ENCODE measurements at places on chromosomes 3 and 15. TPM values are rescaled to one million over a fixed set of nuclear protein-coding genes. Genes with fewer than 3 reads are reported as not detected.

DNA sequence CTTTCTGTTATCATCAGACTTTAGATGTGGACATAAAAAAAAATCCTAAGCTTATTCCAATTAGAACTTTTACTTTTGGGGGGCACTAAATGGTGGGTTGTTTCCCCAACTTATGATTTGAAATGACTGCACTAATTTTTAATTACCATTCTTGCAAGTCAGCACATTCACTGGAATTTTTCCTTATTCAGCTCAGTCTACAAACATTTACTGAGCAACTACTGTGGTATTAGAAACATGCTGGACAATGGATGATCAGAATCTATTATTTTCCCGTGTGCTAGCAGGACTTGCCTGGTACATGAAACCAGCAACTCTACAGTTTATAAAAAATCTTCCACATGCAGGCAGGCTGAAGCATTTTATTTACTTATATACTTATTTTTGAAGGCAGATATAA, 273.6 kb downstream of the FOXP1 start:
- H3K27ac ChIP-seq: no peak overlapping the region
- no peaks in the 10 kb centered on the region for H3K36me3 ChIP-seq
- no peak overlapping the region for H3K4me3 ChIP-seq
- no peaks in the 10 kb centered on the region for H3K27me3 ChIP-seq

DNA sequence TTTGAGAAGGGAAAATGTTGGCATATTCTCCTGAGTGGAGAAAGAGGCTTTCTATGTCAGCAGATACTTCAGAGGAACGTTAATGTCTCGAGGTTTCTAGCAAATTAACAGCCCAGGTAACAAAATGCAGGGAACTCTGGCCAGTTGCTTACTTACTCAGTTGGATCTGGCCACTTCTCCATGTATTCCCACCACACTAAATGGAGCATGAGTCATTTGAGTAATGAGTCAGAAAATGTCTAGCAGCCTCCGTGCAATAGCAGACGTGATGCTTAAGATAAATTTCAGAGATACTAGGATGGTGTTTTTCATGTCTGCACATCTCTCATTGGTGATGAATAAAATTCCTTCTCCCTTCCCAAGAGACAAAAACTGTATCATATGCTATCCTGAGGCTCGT, 671.5 kb downstream of the FHIT start:
- no peak overlapping the region for H3K27ac ChIP-seq
- DNase-seq: no peak
- no peaks in the 10 kb centered on the region for H3K36me3 ChIP-seq

- H3K36me3 ChIP-seq: no peaks in the 10 kb centered on the region
- no peak overlapping the region for H3K4me3 ChIP-seq
- H3K4me1 ChIP-seq: peaks cover 4% of the 10 kb centered on the region
- no peaks in the 10 kb centered on the region for H3K27me3 ChIP-seq
- DNase-seq: no peak
Measured at GRCh38 chr3:111668326-111668725, 73.2 kb upstream of the ZBED2 start.

DNA sequence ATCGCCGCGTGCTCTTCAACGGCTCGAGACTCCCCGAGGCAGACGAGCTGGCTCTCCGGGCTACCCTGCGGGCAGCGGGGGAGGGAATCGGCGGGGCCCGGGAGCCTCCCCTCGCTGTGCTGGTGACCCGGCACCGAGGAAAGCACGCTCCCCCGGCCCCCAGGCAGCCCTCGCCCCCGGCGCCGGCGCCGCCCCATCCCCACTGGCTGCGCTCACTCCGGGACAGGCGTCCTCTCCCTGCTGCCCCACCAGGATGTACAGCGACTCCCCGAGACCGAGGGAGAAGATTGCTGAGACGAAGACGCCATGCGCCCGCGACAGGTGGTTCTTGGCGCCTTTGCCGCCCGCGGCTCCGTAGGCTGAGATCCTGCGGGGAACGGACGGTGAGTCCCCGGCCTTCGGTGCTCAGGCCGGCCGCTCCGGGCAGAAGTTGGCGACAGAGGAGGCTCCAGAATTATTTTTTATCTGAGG, 1.7 kb downstream of the LTK start:
- H3K4me3 ChIP-seq: peak overlapping the region; percentile 61
- peak; percentile 62 for DNase-seq
- peak overlapping the region; percentile 35 for H3K27ac ChIP-seq
- peaks cover 4% of the 10 kb centered on the region for H3K4me1 ChIP-seq

DNA sequence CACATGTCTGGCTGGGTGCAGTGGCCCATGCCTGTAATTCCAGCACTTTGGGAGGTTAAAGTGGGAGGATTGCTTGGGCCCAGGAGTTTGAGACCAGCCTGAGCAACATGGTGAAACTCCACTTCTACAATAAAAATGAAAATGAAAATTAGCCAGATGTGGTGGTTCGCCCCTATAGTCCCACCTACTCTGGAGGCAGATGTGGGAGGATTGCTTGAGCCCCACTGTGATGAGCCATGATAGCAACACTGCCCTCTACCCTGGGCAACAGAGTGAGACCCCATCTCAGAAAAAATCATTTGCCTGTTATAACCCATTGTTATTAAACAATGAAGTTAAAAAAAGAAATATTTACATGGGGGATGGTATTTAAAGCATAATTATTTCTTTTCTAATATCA, 240.1 kb upstream of the ZPLD1 start:
- H3K4me3 ChIP-seq: no peak overlapping the region
- peaks cover 6% of the 10 kb centered on the region for H3K4me1 ChIP-seq
- peak overlapping the region; percentile 31 for H3K27ac ChIP-seq
- H3K36me3 ChIP-seq: no peaks in the 10 kb centered on the region
- no peak for DNase-seq
- no peaks in the 10 kb centered on the region for H3K27me3 ChIP-seq

GRCh38 chr3:69288161-69288895, 97.6 kb downstream of the FRMD4B start:
- H3K27ac ChIP-seq: peak overlapping the region; percentile 86
- H3K4me1 ChIP-seq: peaks cover 64% of the 10 kb centered on the region
- no peaks in the 10 kb centered on the region for H3K27me3 ChIP-seq
- H3K4me3 ChIP-seq: no peak overlapping the region

- peak overlapping the region; percentile 80 for H3K27ac ChIP-seq
- H3K27me3 ChIP-seq: no peaks in the 10 kb centered on the region
- no peaks in the 10 kb centered on the region for H3K36me3 ChIP-seq
- no peak overlapping the region for H3K4me3 ChIP-seq
Measured at GRCh38 chr15:57496946-57497869, 94.5 kb upstream of the MYZAP start.

GCHFR gene
- 54.4 TPM for total RNA-seq
